Stimulated activated CD8-positive, alpha-beta memory T cell treated with anti-CD3 and anti-CD28 coated beads, Interleukin-7, amount 100 ng/mL, for 4 hours (primary cell): ENCODE measurements at places on chromosomes 5 and 9.

DNA sequence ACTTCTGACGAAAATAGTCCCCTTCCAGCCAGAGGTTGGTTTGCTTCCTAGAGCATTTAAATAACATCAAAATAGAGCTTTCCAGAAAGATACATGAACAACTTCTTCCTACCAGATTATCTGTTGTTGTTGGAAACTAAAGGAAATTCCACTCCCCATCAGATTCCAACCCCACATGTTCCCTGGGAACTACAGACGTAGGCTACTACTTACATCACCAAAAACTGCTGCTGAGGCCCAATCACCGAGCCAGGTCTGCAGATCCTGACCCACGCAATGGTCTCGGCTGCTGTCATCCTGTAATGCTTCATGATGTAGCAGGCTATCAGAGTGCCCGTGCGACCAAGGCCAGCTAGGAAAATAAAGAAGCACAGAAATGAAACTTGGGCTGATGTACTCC lies 73.4 kb downstream of the HABP4 start:
- DNase-seq, result no peak

- no peak for DNase-seq
Observed at GRCh38 chr5:151811593-151812321, 40.0 kb downstream of the G3BP1 start.

GRCh38 chr9:4464911-4465513 lies 25.3 kb upstream of the SLC1A1 start:
- DNase-seq, result no peak

GRCh38 chr5:89080467-89081116 lies 197.6 kb upstream of the MEF2C start:
- DNase-seq, result no peak

DNA sequence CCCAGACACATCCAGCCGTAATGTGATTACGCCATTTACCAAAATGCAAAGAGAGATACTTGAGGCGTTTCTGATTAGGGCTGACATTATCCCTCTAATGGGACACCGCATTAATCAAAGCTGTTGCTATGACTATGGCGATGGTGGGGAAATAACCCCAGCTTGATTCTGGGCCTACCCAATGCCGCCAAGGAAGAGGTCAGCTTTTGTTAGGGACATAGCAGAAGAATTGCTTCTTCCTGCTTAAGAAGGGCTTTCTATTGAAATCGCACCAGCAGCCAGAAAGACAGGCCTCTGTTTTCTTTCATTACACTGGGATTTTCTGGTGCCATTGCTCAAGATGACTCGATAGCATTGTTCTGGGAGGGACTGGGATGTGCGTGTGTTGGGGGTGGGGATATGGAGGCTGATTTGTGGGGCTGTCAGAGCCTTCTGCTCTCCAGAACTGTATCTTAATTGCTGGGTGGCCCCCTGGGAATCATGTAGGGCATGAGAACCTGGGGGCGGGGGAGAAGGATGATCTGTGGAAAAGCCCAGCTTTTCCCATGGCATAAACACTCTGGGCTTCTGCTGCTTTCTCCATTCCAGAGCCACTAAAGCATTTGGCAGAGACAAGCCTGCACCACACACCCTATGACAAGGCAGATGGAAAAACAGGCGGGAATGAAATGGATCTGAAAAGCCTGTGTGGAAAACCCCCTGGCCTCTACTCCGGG lies 106.5 kb upstream of the RAD23B start:
- DNase-seq, result no peak

DNA sequence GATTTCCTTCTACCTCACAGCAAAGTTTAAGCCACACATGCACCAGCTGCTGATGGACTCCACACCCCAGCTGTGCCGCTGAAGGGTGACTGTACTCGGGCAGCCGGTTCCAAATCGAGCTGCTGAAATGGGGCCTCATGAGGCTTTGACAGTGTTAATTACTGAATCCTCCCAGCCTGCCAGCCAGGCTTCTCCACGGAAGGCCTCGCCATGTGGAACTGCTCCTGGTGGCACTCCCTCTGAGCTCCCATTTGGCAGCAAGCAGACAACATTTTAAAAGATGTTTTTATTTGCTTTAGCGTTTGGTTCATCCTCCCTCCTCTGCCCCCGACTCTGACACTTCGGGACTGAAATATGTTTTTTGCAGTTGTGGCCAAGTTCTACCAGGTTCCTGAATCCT lies 479.4 kb upstream of the MPDZ start:
- no peak for DNase-seq

- DNase-seq, result no peak
Observed at GRCh38 chr5:38258319-38259061, at the start of gene EGFLAM. Gene EGFLAM, plus strand, starts transcription at chr5:38258559. Its CDS starts 196 bp downstream, at chr5:38258755.

DNA sequence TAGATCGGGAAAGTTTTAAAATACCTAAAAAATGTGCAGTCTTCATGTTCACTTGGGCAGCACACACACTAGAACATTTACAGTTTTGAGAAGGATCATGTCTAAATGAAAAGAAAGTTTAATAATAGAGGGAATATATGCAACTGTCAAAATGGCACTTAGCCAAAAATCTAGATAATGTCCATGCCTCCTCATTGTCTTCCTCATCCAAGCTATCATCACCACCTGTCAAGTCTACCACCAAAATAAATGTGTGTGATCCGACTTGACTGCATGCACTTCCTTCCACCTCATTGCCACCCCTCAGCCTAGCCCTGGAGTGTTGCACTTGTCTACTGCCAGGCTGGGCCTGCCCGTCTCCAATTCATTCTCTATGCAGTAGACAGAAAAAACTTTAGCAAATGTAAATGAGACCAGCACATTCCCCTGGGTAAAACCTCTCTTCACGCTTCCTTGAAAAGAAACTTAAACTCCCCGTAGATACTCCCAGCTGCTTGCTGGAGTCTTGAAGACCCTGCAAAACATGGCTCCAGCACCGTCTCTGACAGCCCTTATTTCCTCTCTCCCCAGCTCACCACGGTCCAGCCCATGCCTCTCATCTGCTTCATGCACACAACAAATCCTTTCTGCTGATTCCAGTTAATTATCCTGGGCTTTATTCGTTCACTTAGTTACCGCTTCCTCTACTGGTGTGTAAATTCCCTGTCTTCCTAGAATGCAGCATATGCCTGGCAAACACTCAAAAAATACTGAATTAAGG lies 66.9 kb downstream of the FANCC start:
- DNase-seq, result no peak

DNA sequence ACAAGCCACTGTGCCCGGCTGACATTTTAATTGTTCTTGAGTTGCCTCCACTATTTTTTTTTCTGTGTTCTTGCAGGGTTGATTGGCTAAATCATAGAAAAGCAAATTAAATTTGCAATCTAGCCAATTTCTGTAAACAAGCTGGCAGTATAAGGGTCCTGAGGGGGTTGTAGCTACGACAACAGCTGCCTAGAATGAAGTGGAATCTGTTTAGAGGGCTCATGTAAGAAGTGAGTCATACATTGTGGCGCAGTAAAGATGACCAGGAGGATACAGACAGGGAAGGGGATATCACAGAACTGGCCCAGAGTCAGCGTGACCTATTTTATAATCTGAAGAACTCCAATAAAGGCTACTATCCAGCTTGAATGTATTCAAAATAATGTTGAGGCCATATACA lies 82.2 kb upstream of the TLE1 start:
- DNase-seq, result no peak

DNA sequence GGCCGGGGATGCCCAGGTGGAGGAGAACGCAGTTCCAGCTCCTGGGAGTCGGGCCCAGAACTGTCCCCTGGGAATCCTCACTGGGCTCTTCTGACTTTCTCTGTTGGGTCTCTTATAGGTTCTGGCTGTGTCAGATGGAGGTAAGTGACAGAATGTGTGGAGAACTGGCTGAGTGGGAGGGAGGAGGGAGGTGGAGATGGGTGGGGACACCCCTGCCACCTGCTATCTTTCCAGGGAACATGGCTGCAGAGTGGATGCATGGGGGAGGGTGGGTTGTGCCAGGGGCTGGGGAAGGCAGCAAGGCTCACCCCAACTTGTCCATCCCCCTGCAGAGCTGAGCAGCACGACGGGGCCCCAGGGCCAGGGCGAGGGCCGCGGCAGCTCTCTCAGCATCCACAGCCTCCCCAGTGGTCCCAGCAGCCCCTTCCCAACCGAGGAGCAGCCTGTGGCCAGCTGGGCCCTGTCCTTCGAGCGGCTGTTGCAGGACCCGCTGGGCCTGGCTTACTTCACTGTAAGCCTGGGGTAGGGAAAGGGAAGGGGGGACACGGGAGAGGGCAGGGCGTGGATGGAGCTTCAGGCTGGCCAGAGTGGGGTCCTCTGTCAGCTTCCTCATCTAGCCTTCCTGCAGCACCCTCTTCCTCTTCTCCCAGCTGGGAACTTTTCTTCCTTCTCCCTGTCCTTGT lies 8.3 kb downstream of the RGS14 start:
- DNase-seq, result no peak

GRCh38 chr9:137302118-137302448 lies at the start of gene NRARP:
Gene NRARP, minus strand, starts transcription at chr9:137302271. Its CDS starts 343 bp downstream, at chr9:137301928.
- peak; percentile 81 for DNase-seq

GRCh38 chr5:118279540-118280294 lies 708.6 kb downstream of the DTWD2 start:
- no peak for DNase-seq

DNA sequence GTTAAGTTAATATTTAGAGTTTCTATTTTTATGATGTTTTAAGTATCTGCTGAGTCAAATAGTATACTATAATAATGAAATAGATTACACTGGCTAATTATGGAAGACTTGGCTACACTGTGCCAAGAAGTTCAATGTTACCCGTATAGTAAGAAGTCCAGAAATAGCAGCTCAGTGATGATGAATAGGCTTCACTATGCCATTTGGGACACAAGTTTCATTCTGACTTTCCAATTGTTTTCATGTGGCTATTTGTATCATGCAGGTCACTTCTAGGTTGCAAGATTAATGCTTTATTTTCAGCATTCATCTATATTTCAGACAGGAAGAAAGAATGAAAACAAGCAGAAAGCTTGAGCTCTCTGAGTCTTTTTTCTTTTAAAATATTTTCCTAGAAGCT lies 194.5 kb upstream of the RIOK2 start:
- no peak for DNase-seq

- no peak for DNase-seq
Observed at GRCh38 chr5:165139262-165139661, 1633.8 kb downstream of the MAT2B start.

DNA sequence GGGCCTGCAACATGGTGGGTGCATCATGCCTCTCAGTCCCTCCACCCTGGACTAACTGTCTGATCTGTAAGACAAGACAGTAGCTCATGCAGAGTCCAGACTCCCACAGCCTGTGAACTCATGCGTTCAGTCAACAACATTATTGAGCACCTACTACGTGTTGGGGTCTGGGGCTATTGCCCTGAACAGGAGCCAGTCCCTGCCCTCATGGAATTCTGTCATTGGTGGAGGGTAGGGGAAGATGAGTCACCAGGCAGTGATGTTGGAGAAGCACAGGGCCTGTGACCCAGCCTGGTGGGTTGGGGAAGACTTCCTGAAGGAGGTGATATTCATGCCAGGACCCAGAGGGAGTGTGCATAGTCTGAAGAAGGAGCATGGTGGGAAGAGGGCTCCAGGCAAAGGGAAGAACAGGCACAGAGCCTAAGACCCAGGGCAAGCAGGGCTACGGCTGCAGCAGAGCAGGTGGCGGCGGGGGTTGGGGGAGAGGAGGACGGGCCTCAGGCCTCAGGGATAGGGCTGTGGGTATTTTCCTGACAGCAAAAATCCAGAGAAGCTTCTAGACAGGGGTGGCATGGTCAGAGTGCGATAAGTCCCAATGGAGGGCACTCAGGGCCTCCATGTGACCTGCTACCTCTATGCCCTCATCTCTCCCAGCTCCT lies 26.7 kb upstream of the PSD2 start:
- DNase-seq, result no peak

DNA sequence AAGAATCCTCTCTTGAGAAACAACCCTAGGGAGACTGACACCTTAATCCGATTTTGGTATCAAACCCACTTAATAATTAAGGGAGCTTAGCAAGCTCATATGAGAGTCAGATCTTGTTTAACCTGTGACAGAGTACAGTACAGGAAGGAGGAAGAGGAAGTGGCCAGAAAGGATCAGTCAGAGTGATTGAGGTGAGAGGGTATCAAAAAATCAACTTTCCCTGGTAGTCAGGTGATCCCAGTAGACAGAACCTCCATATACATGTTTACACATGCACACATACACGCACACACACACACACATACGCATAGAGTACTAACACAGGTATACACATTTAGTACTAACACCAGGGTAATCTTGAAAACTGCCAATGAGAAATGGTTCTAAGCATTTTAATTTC lies 56.8 kb downstream of the GLIS3 start:
- no peak for DNase-seq

DNA sequence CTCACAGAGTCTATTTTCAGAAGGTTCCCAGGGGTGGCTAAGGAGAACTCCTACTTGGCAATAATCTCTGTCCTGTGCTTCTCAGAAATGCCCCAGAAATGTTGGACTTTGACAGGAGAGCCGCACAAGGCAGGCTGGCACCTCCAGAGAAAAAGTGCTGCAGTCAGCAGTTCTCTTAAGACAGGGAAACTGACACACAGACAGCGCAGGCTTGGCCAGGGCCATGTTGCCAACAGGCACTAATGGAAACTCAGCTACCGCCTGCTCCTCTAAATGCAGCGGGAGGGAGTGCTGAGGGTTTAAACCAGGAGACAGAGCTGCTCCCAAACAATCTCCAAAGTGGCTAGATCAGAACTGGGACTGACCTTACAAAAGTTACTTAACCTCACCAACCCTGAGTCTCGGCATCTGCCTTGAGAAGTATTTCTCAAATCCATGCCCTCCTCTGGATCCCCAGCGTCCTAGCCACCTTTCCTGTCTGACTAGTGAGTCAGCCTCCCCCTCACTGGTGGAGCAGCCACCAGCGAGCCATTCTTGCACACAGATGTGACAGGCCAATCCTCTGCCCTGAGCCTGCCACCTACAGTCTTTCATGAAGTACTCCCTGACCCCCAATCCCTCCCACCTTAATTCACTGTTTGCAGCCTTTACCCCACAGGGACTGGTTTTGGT lies 186.4 kb downstream of the CDK5RAP2 start:
- DNase-seq, result no peak

GRCh38 chr5:128252756-128253155 lies 169.2 kb downstream of the SLC12A2 start:
- DNase-seq, result no peak

GRCh38 chr5:168364151-168364661 lies 72.8 kb downstream of the WWC1 start:
- DNase-seq, result no peak

DNA sequence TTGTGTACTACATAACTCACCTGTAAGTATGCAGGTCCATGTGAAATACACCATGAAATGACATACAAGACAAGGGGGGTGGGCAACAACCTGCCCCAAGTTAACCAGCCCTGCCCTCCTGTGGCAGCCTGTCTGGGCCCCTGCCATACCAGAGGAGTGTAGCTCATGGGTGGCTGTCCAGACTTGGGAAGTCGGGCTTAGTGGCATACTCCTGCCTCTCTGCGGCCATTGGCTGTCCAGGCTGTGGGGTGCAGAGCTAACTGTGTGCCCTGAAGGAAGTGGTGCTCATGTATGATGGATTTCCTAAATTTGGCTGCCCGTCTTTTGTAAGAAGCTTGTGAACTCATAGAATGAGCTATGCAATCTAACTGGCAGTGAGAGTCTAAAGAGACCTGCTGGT lies 47.0 kb downstream of the GPR107 start:
- no peak for DNase-seq

GRCh38 chr5:98771382-98772109 lies 1.9 kb upstream of the RGMB start:
- no peak for DNase-seq
